ENCODE measurements at places on chromosomes 2 and 18.

GRCh38 chr2:20291846-20292408 is 58.7 kb downstream of the PUM2 start:
- DNase-seq, result no peak

DNA sequence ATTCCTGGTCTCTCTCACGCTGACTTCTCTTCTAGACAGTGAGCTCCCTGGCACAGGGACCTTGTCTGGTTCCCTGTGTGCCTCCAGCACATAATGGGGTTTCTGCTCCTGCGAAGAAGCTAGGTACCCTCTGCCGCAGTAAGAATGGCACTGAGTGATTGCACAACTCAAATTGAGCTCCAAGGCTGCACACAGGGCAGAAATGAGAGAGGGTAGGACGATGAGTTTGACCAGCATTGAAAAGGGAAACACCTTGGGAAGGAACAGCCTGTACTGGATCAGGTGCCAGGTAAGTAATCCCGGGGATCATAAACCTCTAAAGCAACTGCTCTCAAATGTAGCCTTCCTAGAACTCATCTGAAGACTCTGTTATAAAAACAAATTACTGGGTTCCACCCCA is 21.0 kb upstream of the MSGN1 start:
- no peak for DNase-seq

DNA sequence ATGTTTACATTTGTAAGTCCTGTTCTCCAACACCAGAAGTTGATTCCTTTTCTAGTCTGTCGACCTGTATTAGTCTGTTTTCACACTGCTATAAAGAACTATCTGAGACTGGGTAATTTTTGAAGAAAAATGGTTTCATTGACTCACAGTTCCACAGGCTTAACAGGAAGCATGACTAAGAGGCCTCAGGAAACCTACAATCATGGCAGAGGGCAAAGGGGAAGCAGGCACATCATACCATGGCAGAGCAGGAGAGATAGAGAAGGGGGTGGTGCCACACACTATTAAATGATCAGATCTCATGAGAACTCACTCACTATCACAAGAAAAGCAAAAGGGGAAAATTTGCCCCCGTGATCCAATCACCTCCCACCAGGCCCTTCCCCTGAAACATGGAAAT is 112.8 kb upstream of the MAP3K20 start:
- DNase-seq, result no peak

GRCh38 chr2:200461846-200462710 is 47.8 kb downstream of the KCTD18 start:
- no peak for DNase-seq

DNA sequence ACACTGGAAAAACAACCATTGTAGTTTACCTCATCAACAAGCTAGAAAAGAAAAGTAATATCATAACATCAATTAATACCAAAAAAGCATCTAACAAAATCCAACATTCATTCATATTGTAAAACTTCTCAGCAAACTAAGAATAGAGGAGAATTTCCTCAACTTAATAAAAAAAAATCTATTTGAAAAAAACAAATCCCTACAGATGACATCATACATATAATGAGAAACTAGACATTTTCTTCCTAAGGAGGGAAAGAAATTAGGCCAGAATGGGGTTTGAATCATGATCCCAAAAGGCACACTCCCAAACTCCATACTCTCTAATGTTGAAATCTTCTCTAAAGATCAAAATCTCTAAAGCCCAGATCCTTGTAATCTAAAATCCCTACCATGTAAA is 460.0 kb downstream of the IRS1 start:
- DNase-seq, result no peak

GRCh38 chr2:98027538-98027937 is 31.8 kb upstream of the TMEM131 start:
- no peak for DNase-seq

GRCh38 chr2:226118471-226119429 is 680.9 kb downstream of the IRS1 start:
- peak; percentile 16 for DNase-seq

DNA sequence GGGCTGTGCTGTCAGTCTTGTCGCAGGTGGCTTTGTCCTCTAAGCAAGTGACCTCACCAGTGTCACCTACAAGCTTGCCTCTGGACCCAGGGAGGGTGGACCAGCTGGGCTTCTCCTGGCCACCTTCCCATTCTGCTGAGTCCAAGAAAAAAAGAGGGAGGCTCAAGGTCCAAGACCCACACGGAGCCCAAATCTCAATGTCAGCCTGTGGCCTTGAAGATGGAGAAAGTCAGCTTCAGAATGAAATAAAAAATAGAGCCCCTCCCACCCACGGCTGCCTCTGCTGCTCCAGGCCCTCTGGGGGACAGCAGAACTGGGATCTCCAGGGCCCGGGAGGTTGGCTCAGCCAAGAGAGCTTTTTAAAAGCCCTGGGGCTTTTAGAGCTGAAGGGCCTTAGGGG is 145.9 kb downstream of the TNS1 start:
- DNase-seq, result no peak

DNA sequence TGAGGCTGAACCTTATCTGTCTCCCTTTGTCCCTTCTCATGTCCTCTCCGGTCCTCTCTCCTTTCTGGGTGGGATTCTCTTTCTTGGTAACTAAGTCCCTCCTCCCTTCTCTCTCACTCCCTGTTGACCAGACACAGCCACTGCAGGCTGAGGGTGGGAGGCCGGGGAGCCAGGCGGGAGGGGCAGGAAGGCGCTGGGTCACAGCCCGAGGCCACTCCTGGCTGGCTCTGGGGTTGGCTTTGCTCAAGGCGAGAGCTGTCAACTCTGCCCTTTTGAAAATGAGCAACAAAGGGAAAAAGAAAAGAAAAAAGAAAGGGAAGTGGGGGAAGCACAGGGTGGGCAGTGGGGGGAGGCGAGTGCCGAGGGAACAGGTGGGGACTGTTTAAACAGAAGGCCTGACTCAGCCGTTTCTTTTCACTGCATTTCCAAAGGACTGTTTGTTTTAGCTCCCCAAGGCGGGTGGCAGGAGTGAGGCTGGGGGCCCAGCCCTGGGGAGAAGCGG is 70.5 kb upstream of the IGFBP5 start:
- no peak for DNase-seq

- DNase-seq, result no peak
Observed at GRCh38 chr2:204892506-204893255, 347.4 kb downstream of the PARD3B start.

- DNase-seq, result no peak
Observed at GRCh38 chr18:3016585-3017297, 3.8 kb upstream of the LPIN2 start.

DNA sequence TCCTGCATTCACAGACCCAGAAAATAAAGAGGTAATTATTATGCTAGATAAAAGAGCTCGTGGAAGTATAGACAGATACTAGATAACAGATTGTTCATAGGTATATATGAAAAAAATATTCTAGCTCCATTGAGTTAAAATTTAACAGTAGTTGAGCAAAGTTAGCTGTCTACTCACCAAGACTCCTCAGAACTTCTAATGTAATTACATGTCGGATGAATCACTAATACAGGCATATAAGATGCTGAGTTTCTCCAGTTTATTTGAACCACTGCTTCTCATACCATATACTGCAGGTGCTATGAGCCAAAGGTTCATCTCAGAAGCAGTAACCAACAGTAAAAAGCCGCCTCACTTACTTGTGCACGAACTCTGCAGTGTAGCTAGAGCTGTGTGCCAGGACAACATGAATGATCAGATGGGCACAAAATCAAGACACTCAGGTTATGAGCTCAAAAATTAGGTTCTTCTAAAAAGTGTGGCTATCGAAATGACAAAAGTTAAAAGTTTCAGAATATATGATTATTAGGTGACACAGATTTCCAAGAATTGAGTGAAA is 373.4 kb downstream of the NCKAP5 start:
- no peak for DNase-seq

GRCh38 chr2:238022594-238023157 is 38.1 kb upstream of the SCLY start:
- no peak for DNase-seq

DNA sequence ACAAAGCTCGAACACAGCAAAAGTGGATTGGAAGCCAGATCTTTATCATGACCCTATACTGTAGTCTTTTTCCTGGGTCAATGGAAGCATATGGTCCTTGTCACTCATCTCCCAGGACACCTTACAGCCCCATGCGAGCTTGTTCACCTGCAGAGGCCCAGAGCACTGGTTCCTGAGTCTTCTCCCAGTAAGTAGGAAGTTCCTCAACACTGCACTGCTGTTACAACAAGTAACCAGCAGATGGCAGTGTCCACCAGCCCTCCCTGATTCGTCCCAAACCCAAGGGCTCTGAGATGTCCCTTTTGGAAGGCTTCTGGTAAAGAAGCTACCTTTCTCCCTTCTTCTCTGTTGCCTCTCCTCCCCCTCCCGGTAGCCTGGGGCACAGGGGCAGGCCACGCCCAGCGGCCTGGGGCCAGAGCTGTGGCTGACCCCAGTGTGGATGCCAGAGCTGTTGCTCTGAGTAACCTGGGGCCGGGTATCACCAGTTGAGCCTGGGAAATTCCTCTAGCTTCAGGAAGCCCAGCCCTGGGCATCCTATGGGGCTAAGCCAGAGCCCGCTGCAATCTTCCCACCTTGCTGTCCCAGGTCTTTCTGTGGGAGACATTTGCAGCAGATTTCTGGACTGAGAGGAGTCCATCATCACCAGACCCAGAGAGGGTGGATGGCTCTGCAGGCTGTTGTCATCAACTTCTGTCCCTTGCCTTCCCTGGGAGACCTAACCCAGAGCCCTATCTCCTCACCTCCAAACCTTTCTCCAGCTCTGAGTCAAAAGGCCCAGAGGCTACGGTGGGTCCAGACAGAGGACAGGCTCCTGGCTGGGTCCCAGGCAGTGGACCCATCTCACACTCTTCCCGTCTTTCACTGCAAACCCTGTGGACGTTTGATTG is 5.3 kb upstream of the GDF7 start:
- DNase-seq, result peak; percentile 75

- DNase-seq, result no peak
Observed at GRCh38 chr2:45908316-45909170, 257.1 kb downstream of the PRKCE start.

DNA sequence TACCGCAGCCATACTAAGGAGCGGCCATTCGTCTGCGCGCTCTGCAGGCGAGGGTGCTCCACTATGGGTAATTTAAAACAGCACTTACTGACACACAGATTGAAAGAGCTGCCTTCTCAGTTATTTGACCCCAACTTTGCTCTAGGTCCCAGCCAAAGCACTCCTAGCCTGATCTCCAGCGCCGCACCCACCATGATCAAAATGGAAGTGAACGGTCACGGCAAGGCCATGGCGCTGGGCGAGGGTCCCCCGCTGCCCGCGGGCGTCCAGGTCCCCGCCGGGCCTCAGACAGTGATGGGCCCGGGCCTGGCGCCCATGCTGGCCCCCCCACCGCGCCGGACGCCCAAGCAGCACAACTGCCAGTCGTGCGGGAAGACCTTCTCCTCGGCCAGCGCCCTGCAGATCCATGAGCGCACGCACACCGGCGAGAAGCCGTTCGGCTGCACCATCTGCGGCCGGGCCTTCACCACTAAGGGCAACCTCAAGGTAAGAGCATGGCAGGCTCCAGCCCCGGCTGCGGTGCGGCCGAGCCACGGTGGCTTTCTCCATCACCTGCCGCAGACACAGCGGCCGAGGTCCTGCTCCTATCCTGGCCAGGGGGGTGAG is 15.5 kb downstream of the SALL3 start:
- DNase-seq, result no peak

GRCh38 chr2:171579481-171579880 is 57.2 kb downstream of the CYBRD1 start:
- no peak for DNase-seq

DNA sequence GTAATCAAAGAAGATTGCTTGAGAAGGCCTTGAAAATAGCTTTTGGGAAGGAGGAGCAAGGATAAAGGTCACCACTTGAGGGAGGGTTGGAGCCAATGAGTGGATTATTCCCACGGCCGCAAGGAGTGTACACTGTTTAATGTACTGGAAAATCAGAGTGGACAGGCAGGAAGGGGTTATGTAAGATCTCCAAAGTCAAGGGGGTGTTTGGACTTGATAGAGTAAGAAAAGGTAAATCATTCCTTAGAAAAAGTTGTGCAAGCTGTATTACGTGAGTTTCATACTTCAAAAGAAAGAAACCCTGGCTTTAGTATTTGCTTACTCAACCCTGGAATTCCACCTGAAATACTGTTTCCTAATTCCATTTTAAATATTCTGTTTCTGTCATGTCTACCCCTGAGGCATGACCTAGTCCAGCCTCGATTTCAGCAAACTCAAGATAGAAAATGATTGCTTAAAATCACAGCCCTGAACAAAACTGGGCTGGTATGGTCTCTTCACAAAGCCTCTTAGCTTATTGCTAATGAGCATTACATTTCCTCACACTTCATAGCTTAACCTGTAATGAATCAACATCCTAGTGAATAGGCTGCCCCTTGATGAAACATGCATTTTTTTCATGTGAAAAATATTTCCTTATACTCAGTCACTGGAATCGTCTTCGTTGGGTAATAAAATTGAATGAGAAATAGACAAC is 1.1 kb downstream of the MREG start:
- no peak for DNase-seq

- no peak for DNase-seq
Observed at GRCh38 chr18:24228667-24229041, 89.8 kb downstream of the CABYR start.

- DNase-seq, result no peak
Observed at GRCh38 chr2:82879803-82880202, 1579.3 kb downstream of the SUCLG1 start.

- no peak for DNase-seq
Observed at GRCh38 chr2:134281815-134282419, 28.0 kb downstream of the MGAT5 start.

DNA sequence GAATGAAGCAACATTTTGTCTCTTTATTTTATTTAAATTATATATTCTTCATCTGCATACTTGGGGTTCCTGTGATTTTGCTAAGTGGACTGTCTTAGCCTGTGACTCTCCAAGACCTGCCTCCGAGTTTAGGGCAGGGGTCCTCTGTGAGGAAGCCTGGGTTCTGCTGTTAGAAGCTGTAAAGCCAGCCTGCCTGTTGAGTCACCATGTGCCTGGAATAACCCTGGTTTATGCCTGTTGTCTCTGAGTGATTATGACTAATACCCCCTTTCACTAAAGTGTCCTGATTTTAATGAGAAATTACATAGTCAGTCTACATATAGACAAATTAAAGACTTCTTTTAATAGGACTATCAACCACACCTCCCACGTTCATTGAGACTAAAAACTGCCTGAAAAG is 369.1 kb downstream of the ZNF521 start:
- DNase-seq, result no peak

- DNase-seq, result no peak
Observed at GRCh38 chr2:144849612-144850011, 329.7 kb upstream of the ZEB2 start.

DNA sequence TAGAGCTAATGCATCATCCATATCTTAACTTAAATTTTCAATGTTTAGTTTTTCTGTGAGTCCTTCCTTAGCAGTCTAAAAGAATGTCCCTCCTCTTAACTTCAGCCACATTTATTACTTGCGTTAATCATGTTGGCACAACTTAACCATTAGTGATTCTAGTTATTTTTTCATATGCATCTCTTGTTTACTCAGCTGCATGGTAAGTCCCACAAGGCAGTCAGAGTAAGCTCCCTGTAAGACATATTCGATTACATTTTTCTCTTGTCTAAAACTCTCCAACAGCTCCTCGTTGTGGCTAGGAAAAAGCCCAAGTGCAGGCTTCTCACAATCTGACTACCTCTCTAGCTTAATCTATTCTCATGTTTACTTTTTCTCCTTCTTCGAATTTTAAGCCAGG is 2045.3 kb upstream of the PIK3C3 start:
- DNase-seq, result no peak
